Stimulated activated CD8-positive, alpha-beta memory T cell treated with anti-CD3 and anti-CD28 coated beads, Interleukin-4, amount 100 ng/mL, for 4 hours (primary cell): ENCODE measurements at places on chromosomes 1 and 21.

DNA sequence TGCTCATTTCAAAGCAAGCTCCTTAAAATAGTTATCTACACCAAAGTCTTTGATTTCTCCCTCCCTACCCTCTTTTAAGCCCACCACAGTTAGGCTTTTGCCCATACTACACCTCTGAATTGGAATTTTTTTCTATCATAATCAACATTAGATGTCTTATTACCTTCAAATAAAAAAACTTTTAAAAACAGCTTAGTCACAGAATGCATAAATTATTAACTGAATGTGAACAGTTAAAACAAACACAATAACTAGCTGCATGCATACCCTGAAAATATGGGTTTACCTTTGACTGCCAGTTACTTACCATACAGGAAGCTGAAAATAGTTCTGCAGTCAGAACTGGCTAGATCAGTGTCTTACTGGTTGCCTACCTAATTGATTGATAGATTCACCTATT is 210.9 kb downstream of the TGFB2 start:
- no peak for DNase-seq

GRCh38 chr21:23968008-23968407 is 1639.3 kb downstream of the MRPL39 start:
- no peak for DNase-seq

- no peak for DNase-seq
Measured at GRCh38 chr21:14911351-14911750, 153.4 kb downstream of the NRIP1 start.

GRCh38 chr1:198030682-198031081 is 113.5 kb downstream of the LHX9 start:
- DNase-seq = no peak

DNA sequence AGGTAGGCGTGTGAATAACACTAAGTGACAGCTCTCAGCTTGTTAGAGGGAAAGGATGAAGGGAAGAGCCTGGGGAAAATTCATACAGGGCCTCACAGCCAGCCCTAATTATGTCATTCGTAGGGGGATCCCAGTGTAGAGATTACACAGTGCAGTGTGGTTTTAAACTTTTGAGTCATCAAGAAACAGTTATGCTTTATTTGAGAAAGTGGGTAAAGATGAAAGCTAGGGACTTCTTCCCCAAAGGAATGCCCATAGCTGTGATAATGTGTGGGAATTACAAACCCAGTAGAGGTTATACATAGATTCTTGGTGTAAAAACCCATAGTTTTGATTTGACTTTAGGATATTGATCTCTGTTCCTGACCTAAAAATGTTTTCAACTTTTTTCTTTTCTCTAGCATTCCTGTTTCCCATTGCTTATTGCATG is 1.9 kb downstream of the TTF2 start:
- DNase-seq = no peak

DNA sequence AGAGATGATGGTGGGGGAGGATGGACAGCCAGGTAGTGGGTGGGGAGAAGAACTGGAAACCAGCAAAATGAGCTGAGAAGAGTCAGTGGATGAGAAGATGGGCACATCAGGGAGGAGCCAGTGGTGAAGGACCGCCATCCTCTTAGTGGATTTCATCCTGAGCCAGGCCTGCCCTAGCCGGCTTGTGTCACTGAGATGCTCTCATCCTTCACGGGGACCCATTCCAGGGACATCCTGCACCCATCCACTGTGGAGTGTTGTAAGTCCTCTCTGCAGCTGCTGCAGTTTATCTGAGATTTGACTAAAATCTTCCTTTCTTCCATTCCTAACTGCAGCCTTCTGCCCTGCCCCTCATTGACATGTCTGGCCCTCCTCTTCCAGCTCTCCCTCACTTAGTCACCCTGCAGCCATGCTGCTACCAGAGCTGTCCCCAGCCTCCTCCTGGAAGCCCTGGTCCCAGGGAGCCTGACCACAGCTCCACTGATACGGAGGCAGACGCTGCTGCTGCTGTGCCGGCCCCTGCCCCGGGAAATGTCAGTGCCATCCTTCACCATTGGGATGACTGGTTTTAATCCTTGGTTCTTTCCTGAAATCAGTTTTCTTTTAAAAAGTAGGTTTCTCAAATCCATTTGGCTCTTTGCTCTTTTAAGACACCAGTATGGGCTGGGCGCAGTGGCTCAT is 33.2 kb downstream of the STUM start:
- no peak for DNase-seq

GRCh38 chr1:44926311-44926781 is 60.0 kb downstream of the EIF2B3 start:
- no peak for DNase-seq

- no peak for DNase-seq
Measured at GRCh38 chr1:190252046-190252445, 225.6 kb downstream of the BRINP3 start.

GRCh38 chr1:182143154-182143657 is 81.7 kb upstream of the ZNF648 start:
- DNase-seq = peak; percentile 86

- no peak for DNase-seq
Measured at GRCh38 chr1:11875094-11875493, 16.3 kb upstream of the NPPB start.

GRCh38 chr1:248837781-248838356 is at the start of gene ZNF672:
Gene ZNF672, plus strand, starts transcription at chr1:248838224. Its CDS starts 9,051 bp downstream, at chr1:248847275.
- DNase-seq = peak; percentile 83

GRCh38 chr1:54583307-54583686 is 35.3 kb downstream of the ACOT11 start:
- no peak for DNase-seq

GRCh38 chr1:9315411-9316079 is 22.9 kb downstream of the SPSB1 start:
- no peak for DNase-seq

DNA sequence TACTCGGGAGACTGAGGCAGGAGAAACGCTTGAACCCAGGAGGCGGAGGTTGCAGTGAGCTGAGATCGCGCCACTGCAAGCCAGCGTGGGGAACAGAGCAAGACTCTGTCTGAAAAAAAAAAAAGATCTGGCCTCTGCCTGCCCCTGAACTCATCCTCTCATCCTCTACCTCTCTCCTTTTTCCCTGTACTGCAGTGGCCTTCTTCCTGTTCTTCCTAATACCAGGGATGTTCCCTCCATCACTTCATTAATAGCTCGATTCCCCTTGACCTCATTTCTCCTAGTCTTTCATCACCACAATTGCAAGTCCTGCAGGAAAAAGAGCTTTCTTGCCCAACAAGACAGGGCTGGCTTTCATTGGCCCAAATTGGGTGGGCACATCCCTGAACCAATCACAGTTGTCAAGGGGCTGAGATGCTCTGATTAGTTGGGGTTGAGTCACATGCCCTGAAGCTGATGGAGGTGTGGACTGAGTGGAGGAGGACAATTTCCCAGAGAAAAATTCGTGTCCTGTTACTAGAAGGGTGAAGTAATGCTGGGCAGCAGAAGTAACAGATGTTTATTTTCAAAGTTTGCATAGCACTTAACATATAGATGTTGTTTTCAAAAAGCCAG is 86.8 kb upstream of the PUM1 start:
- DNase-seq = no peak

GRCh38 chr1:170831276-170831675 is 104.1 kb upstream of the MROH9 start:
- no peak for DNase-seq

- DNase-seq = no peak
Measured at GRCh38 chr1:9316080-9316444, 23.4 kb downstream of the SPSB1 start.

GRCh38 chr1:180920702-180921101 is 8.0 kb downstream of the KIAA1614 start:
- DNase-seq = no peak

- DNase-seq = no peak
Measured at GRCh38 chr1:94209982-94210381, 27.4 kb downstream of the ARHGAP29 start.

DNA sequence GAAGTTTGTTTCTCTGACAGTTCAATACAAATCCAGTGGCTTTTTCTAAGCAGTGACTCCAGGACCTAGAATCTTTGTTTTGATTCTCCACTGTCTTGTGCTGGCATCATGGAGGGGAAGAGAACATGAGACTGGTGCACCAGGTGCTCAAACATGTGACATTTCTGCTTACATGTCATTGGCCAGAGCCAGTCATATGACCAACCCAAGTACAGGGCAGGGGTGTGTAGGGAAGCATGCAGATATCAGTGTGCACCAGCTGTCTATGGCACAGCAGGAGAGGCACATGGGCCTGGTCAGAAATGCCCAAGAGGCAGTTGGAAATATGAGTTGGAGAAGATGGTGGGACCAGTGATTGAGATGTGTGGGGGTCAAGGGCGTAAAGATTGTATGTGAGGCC is 297.0 kb downstream of the HHAT start:
- no peak for DNase-seq

DNA sequence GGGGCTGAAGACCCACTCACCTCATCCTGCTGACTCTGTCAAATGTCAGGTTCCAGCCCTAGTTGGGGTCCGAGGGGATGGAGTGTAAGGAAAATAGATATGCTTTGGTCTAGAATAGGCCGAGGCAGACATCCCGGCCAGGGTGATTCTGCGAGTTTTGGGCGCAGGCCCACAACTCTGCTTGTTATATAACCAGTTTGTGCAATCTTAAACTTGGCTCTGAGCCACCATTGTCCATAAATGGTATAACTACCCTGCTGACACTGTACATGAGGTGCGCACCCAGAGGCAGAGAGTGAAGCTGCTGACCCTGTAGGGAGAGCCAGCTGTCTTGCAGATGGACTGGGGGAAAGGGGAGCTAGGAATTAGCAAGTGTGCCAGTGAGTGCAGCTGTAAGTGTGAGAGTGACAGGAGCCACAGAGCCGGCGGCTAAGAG is 1388.8 kb downstream of the AMY1C start:
- no peak for DNase-seq

DNA sequence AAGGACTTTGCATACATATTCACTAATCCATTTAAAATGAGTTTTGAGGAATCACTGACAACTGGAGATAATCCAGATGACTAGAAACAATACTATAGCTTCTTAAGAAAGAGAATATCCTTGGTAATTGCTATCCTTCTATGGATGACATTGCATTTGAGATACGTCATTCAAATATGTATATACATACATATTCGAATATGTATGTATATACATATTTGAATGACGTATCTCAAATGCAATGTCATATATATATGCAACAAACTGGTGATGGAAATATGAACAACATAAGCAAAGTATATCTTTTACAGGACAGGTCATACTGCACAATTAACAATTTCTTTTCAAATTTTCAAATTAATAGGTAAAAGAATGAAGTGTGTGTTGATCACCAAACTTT is 41.7 kb downstream of the EXTL2 start:
- no peak for DNase-seq

DNA sequence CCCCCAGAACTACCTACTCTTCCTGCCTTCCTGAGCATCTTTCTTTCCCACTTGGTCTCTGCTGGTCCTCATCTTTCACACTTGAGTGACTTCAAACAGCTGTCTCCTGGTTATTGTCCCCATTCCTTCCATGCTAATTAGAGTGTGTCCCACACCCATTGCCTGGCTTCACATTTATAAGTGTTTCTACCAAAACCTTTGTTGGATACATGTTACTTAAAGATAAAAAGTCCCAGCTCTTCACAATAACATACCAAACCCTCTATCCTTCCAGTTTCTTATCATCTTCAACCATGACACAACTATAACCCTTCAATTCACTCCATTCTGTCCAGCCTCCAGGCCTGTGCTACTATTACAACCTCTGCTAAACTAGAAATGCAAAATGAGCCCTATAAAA is 41.0 kb downstream of the VCAM1 start:
- DNase-seq = no peak

- DNase-seq = no peak
Measured at GRCh38 chr21:31877463-31877957, 4.7 kb downstream of the HUNK start.

- no peak for DNase-seq
Measured at GRCh38 chr1:24904731-24905354, 25.2 kb downstream of the RUNX3 start.

- DNase-seq = no peak
Measured at GRCh38 chr1:34868230-34869049, 8.9 kb upstream of the SMIM12 start.

DNA sequence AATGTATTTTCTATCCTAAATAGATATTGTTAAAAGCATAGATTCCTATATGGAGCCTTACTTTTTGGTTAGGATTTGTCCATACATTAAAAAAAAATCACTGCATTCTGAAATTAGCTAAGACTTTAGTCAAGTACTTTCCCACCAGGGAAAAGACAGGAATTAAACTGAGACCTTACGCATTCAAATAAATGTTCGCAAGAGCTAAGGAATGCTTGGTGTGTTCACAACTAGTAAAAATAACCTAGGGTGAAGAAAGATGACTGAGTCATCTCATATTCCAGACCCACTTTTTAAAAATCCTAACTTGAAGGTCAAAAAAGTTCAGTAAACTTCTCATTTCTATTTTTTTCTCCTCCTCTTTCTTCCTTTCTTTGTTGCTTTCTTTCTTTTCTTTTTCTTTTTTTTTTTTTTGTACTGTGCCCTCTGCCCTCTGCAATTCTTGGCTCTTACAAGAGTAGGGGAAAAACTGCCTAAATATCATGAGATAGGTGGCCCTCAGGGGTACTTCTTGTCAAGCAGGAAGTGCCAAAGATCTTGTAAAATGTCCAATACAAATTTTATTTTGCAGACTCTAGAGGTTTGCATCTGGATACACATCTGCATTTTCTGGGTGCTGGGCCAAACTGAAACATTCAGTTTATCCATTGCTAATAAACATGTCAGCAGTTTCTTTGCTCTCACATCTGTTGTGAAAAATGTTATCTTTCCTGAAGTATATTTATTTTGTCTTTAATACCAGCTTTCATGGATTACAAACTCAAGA is 121.4 kb upstream of the GORAB start:
- no peak for DNase-seq

- no peak for DNase-seq
Measured at GRCh38 chr21:15701830-15702229, 28.0 kb upstream of the USP25 start.

DNA sequence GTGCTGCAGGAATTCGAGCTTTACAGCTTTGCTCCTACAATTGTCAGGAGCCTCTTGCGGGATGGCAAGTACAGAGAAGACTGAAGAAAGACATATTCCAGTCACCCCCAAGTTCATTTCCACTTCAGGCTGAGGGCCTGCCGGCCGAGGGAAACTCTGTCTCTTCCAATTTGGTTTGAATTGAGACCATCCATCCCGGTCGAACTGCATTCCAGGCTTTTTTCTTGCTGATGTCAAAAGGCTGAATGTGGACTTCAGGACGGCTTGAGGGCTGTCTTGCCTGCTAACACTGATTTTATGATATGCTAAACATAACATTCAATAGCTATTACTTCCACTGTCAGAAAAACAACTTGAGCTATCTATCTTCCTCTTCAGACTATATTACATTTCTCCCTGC is 79.8 kb upstream of the PLXNA2 start:
- DNase-seq = no peak

GRCh38 chr1:89855413-89856123 is 34.7 kb downstream of the LRRC8D start:
- no peak for DNase-seq

DNA sequence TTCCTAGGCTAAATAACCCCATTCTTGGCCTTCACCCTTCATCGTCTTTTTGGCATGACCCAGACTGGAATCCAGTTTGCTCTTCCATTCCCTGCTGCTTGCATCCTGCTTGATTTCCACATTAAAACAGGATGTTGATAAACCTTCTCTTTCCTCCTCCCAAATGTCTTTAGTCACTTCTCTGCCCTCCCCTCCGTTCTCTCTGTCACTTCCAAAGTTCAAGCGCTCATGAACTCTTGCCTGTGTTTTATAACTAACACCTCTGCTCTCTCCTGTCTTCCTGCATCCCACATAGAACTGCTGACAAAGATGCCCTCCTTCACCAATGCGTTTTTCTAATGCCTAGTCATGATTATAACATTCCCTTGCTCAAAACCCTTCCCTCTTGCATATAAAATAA is 65.6 kb upstream of the SLC44A3 start:
- DNase-seq = no peak
